Suppressor macrophage treated with lipopolysaccharide for 1 hour (primary cell): ENCODE measurements at places on chromosomes 1 and 21.

DNA sequence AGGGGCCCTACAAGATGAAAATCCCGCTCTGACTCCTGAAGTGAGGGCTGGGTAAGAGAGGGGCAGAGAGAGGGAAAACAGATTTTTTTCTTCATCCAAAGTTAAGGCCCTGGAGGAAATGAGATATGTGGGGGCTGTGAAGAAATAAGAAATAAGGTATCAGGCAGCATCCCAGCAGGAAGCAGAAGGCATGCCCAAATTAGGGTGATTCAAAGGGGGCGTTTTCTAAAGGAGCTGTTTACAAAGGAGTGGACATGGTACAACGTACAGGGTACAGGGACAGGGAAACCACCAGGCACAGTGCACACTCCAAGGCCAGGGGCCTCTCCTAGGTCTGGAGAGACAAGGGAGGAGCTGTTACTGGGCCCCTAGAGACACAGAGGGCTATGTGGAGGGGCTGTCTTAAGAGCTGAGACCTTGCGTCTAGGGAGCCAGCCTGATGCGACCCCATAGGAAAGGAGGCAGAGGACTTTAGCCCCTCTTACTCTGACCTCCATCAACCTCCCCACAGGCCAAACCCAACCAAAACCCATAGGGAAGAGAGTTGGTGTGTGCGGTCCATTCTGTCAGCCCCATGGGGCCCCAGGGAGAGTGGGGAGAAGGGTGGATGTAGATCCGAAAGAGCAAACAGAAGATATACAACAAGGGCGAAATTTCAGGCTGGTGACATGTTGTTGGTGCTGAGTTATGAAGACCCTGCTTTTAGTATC lies 38.6 kb downstream of the STYXL2 start:
- DNase-seq = no peak

DNA sequence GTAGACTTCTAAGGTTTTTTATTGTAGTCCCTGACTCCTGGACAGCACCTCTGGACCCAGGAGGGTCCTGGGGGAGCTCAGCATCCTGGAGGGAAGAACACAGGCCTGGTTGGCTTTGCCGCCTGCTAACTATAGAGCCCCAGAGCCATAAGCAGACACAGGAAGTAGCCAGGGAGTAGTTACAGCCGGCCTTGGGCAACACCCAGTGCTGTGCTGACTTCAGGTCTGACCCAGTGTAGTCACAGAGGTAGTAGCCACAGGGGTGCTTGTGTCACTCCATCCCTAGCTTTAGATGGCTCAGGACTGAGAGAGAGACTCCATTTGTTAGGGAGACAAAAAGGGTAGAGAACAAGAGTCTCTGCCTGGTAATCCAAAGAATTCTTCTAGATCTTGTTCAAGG lies 21.9 kb downstream of the MCOLN2 start:
- DNase-seq = no peak

- DNase-seq = no peak
Measured at GRCh38 chr1:99181892-99182291, 82.4 kb upstream of the PLPPR4 start.

GRCh38 chr21:37695111-37695510 lies 221.1 kb downstream of the KCNJ6 start:
- peak; percentile 13 for DNase-seq

GRCh38 chr1:218673170-218673569 lies 328.0 kb downstream of the TGFB2 start:
- no peak for DNase-seq

GRCh38 chr1:221991221-221991620 lies 249.3 kb upstream of the DUSP10 start:
- DNase-seq = peak; percentile 50

- no peak for DNase-seq
Measured at GRCh38 chr1:244659694-244660093, 6.8 kb downstream of the DESI2 start.

DNA sequence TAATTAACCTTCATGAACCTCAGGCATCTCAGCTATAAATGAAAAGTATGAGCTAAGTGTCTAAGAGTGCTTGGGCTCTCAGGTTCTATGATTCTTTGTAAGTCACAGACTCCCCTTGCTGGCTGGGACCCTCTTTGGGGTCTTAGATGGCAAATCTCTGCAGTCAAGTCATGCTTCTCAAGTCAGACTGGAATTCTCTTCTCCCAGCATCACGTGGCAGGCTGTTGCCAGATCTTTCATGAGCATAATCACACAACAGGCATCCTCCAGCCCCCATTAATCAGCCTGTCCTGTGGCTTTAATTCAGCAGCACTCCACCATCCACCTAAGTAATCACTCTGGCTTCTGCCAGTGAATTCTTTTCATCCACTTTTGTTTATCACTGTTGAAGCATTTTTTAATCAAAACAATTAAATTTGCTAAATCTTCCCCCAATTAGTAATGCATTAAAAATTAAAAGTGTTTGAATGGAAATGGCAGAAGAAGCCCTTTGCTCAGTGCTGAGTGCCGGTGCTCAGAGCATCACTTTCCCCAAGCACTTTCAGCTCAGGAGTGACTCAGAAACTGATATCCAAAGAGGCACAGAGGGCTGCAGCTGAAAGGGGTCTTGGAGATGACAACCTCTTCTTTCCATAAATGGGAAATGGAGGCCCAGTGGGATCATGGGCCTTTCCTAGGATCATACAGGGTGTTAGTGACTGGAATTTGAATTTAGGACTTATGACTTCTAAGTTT lies 50.2 kb downstream of the C8A start:
- DNase-seq = no peak

DNA sequence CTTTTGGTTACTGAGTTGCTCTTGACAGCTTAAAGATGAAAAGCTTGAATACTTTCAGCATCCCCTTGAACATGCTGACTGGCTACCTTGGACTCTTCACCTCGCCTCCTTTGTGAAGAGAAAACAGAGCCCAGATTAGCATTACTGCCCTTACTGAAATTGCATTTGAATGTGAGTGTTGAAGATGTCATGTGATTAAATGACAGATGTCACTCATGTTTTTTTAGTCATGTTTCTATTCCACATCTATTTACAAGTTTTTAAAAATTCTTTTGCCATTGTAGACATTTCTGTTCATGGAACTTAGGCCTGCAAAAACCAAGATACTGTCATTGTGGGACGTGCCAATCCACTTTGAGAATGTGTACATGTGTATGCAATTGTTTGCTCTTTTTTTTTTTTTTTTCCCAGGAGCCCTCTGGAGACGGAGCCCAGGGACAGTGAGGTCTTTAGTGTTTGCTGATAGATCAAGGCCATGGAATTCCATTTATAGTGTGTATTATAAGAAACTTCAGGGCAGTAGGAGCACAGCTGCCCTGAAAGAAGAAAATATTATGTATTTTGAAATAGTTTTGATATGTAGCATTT lies 25.7 kb upstream of the IVNS1ABP start:
- DNase-seq = no peak

DNA sequence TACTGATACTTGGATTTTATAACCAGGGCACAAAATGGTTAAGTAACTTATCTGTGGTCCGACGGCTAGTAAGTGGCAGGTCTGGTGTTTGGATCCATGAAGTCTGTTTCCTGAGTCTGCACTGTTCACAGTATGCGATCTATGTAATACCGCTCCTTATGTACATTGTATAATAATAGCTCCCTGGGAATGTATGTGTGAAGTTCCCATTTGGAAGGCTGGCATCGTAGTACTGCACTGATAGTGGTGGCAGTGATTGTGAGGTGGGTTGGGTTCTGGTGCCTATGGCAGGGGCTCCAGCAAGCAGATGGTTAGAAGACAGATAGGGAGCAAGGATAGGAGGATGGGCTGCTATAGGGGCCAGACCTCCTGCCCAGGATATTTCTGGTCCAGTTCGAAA lies 25.3 kb downstream of the ITSN1 start:
- DNase-seq = no peak

DNA sequence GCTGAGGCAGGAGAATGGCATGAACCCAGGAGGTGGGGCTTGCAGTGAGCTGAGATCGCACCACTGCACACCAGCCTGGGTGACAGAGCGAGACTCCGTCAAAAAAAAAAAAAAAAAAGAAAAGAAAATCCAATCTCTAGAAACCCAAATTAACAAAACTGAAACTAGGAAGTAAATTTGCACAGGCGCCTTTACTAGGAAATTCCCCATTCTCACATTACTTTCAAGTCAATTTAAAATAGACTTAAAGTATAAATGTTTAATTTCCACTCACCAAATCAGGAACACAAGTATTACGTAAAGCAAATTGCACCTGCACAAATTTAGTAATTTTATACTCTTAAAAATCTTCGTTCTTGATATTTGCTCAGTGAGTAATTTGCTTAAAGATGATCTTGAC lies 67.8 kb upstream of the BCAR3 start:
- peak; percentile 85 for DNase-seq
